ENCODE measurements at places on chromosomes 7 and 10.

- no peak for DNase-seq
These were observed 1.9 kb downstream of the INA start for GRCh38 chr10:103278862-103279298.

- DNase-seq: peak; percentile 53
These were observed 1.6 kb upstream of the ZNF239 start for GRCh38 chr10:43576062-43576461.

- no peak for DNase-seq
These were observed 275.0 kb upstream of the BMPER start for GRCh38 chr7:33630359-33630758.

DNA sequence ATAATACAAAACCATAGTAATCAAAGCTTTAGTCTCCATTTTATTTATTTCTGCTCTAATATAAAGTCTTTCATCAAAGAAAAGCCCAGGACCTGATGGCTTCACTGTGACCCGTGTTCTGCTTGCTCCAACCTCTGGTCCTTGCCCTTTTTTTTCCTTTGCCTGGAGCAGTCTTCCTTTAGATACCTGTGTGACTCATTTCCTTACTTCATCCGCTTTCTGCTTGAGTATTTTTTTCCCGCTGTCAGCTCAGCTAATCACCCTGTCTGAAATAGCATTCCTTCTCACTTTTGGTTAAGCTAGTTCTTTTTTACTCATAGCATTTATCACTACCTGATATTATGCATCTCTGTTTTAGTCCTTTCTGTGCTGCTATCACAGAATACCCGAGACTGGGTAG, 194.8 kb downstream of the ABCA13 start:
- DNase-seq: no peak

DNA sequence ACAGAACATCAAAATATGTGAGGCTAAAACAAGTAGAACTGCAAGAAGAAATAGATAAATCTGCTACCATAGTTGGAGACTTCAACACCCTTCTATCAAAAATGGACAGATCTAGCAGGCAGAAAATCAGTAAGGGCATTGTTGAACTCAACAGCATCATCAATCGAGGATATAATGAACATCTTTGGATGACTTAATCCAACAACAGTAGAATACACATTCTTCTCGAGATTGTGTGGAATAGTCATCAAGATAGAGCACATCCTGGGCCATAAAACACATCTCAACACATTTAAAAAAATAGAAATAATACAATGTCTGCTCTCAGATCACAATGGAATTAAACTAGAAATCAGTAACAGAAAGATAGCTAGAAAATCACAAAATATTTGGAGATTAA, 9.9 kb downstream of the IGFBP1 start:
- no peak for DNase-seq

DNA sequence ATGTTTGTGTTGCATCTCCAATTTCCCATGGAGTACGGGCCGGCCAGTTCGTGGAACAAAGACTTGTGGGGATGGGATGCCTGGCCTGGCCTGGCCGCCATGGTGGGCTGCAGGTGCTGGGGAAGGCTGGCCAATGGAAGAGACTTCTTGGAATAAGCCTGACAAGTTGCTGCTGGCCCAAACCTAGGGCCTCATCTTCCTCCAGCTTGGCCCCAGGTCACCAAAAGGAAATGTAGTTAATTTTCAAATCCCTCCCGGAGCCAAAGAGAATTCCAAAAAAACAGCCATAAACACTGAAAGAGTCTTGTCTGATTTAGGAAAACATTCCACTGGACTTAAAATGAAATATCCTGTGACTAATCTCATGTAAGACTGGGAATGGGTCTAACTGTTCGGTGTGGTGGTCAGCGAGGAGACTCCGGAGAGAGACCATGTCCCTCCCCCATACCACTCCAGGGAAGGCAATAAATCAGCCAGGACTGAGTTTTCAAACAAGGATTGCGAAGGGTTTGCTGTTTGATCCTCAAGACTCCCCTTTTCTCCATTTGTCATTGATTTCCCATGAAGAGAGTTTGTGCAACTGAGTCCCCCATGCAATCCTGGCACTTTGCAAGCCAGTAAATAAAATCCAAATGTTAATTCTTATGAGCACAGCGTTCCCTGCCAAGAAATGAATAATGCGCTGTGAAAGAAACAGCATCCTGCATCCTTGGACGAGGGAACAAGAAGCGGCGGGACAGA, 128.7 kb upstream of the HABP2 start:
- no peak for DNase-seq

DNA sequence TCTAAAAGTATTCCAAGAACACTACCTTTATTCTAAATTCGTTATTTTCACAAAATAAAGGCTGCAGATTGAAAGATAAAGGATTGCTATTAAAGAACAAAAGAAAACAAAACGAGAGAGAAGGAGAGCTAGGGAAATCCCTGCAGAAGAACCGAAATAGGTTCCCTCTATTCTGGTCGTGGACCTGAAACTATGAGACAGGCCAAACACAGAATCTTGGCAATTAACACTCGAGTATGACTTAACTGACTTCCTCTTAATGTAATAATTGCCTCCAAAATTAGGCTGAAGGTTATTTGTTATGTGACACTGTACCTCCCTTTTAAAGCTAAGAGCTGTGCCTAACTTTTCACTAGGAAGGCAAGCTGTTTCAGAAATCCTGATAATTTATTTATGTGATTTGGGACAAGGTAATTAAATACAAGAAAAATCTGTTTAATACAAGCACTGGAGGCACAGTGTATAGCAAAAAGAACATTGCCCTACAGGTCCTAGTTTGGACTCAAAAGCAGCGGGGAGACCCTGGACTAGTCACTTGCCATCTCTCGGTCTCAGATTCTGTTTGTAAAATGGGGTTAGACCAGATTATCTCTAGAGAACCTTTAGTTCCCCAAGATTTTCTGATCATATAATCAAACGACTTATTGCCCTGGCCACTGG, 11.6 kb downstream of the NAMPT start:
- no peak for DNase-seq

GRCh38 chr10:102998399-102998907, 80.4 kb downstream of the CNNM2 start:
- DNase-seq: no peak

- no peak for DNase-seq
These were observed 117.6 kb downstream of the NRP1 start for GRCh38 chr10:33216661-33217427.

DNA sequence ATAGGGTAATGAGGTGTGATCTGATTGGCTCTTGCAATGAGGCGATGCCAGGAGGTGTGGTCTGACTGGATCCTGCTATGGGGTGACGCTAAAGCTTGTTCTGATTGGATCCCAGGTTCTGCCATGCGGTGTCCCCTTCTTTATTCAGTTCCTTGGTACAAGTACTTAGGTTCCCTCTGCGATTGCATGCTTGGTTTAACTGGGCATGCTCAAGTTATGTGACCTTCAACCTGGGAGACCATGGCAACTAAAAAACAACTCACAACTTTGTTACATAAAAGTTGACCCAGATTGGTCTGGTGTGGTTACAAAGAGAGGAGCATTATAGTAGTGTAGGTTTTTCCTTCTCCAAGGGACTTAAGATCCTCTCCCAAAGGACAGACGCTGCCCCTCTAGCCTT, 49.5 kb upstream of the DNAJC1 start:
- DNase-seq: no peak

DNA sequence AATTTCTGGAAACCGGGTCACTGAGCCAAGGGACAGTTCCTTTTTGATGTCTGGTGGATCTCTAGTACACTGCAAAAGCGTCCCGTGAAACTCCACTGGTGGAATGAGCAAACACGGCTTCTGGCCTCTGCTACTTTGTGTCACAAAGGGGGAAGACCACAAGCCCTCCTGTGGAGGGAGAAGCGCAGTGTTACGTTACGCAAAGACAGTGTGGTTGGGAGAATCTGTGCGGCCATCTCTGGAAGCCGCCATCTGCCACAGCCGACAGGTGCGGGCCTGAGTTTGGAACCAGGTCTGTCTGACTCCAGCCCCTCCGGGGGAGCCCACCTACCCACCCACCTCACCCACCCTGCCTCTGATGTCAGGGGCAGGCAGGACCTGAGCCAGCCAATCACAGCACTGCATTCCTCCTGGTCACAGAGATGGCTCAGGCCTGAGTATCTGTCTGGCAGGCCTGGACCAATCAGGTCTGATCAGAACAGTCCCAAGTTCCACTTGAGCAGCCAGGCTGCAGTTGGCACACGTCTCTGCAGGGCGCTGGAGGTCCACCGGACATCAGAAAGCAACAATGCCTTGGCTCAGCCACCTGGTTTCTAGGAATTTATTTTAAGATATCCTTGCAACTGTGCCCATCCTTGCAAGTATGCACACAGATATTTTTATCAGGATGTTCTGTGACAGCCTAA, 3.0 kb upstream of the CYP2W1 start:
- no peak for DNase-seq

DNA sequence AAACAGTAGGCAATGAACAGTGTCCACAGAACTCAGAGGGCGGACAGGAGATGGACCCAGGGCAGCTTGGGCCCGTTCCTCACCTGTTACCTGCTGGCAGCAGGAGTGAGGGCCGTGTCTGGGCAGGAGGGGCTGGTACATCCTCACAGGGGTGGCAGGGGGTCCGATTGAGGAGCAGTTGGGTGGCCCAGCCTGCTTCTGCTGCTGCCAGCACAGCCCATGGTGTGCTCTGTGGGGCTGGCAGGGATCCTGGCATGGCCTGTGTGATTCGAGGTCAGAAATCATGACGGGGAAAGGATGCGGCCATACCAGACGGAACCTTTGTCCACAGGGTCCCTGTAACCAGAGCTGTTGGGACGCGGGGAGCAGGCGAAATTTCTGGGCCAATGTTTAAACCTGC, 49.6 kb downstream of the INPP5A start:
- DNase-seq: no peak
